Thoracic aorta endothelial cell (primary cell): ENCODE measurements at places on chromosomes 7 and 10. TPM values are rescaled to one million over a fixed set of nuclear protein-coding genes. Genes with fewer than 3 reads are reported as not detected.

The TES gene
- total RNA-seq = 104 and 106 TPM in 2 replicates

The ANKRD61 gene
- 0.22 TPM in 1 of 2 replicates, not detected in the other for total RNA-seq

The AKR1C8 gene
- not detected in 2 replicates for total RNA-seq

The SORCS1 gene
- not detected in 2 replicates for total RNA-seq

The GIMAP8 gene
- 75.1 and 75.3 TPM in 2 replicates for total RNA-seq

The CAMK2B gene
- total RNA-seq = 1.1 and 1.8 TPM in 2 replicates

The AKR1B15 gene
- not detected in 2 replicates for total RNA-seq

The OR6V1 gene
- not detected in 2 replicates for total RNA-seq

The GARIN1A gene
- 0.36 and 0.53 TPM in 2 replicates for total RNA-seq

The ZNF655 gene
- 21.4 and 24.3 TPM in 2 replicates for total RNA-seq

The LIPJ gene
- 0.07 TPM in 1 of 2 replicates, not detected in the other for total RNA-seq

The TUBAL3 gene
- 0.57 and 0.66 TPM in 2 replicates for total RNA-seq

The SLC26A5 gene
- 0.13 and 0.14 TPM in 2 replicates for total RNA-seq

The EIF5AL1 gene
- total RNA-seq = 0.93 and 1.6 TPM in 2 replicates

The TCERG1L gene
- not detected in 2 replicates for total RNA-seq

The TSPAN12 gene
- total RNA-seq = 21.5 and 23.5 TPM in 2 replicates

The MYPN gene
- total RNA-seq = under 0.01 and 0.13 TPM in 2 replicates

The FAM20C gene
- 15.1 and 16.1 TPM in 2 replicates for total RNA-seq

The ZNF277 gene
- 30.9 and 47.8 TPM in 2 replicates for total RNA-seq

The BTBD16 gene
- total RNA-seq = not detected in 2 replicates

The STEAP1 gene
- 62.9 and 70.6 TPM in 2 replicates for total RNA-seq
